ENCODE measurements at places on chromosomes 1 and 21. TPM values are rescaled to one million over a fixed set of nuclear protein-coding genes. Genes with fewer than 3 reads are reported as not detected.

DNA sequence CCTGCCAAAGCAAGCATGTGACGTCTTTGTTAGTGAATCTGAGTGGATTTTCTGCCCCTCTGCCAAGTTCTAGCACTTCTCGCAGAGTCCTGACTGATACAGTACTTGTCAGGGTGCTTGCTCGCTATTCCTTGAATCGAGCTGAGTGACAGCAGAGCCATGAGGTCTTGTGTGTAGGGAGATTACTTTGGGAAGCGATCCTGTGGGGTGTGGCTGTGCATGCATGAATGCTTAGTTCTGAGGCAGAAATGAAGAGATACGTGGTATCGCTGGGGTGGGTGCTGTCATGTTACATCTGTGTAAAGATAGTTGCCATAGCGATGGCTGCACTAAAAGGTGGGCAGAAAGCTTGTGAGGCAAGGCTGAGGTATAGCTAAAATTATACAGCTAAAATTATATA is 19.3 kb upstream of the DNAJC28 start:
- H3K36me3 ChIP-seq, result no peaks in the 10 kb centered on the region
- no peak overlapping the region for H3K4me3 ChIP-seq
- no peak for DNase-seq
- no peaks in the 10 kb centered on the region for H3K27me3 ChIP-seq
- no peaks in the 10 kb centered on the region for H3K4me1 ChIP-seq

GRCh38 chr1:47962750-47963492 is 34.3 kb downstream of the TRABD2B start:
- H3K27me3 ChIP-seq, result no peaks in the 10 kb centered on the region
- no peak overlapping the region for H3K4me3 ChIP-seq
- no peak for DNase-seq
- H3K4me1 ChIP-seq, result peaks cover 17% of the 10 kb centered on the region
- no peak overlapping the region for H3K27ac ChIP-seq

DNA sequence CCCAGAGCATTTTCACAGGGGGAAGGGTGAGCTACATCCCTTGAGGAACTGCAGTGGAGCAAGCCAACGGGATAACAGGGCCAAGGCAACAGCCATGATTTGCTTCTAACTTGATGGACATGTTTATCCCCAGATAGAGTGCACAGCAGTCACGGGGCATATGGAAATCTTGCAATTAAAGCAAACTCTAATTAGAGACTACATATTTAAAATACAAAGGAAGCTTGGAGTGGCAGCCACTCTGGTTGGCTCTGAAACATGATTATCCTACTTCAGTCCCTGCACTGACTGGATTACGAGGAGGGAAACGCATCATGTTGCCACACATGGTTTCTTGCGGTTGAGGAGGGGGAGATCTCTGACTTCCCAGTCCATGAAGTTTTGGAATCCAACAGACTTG is 60.8 kb downstream of the BEND5 start:
- no peaks in the 10 kb centered on the region for H3K27me3 ChIP-seq
- no peaks in the 10 kb centered on the region for H3K36me3 ChIP-seq
- H3K4me3 ChIP-seq, result no peak overlapping the region
- no peaks in the 10 kb centered on the region for H3K4me1 ChIP-seq
- DNase-seq, result no peak

- H3K27me3 ChIP-seq, result no peaks in the 10 kb centered on the region
- no peak overlapping the region for H3K4me3 ChIP-seq
- DNase-seq, result no peak
- peaks cover 91% of the 10 kb centered on the region for H3K36me3 ChIP-seq
- H3K27ac ChIP-seq, result no peak overlapping the region
These were observed 14.7 kb downstream of the MDM4 start for GRCh38 chr1:204530932-204531331.

DNA sequence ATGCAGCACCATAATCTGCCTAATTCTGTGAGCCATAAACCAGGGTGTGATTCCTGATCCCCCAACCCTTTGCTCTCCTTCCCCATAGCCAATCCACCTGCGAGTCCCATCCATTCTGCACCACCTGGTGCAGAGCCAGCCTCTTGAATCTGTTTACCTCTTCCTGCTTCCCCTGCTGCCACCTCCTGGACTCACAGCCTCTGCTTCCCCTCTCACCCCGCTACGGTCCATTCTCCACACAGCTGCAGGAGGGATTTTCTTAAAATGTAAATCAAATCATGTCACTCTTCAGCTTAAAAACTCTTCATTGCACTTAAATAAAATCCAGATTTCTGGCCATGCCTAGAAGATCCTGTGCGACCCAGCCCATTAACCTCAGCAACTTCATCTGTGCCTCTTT is 186.7 kb downstream of the FOXD2 start:
- no peak for DNase-seq
- no peaks in the 10 kb centered on the region for H3K4me1 ChIP-seq
- H3K4me3 ChIP-seq, result no peak overlapping the region
- no peak overlapping the region for H3K27ac ChIP-seq
- no peaks in the 10 kb centered on the region for H3K36me3 ChIP-seq

DNA sequence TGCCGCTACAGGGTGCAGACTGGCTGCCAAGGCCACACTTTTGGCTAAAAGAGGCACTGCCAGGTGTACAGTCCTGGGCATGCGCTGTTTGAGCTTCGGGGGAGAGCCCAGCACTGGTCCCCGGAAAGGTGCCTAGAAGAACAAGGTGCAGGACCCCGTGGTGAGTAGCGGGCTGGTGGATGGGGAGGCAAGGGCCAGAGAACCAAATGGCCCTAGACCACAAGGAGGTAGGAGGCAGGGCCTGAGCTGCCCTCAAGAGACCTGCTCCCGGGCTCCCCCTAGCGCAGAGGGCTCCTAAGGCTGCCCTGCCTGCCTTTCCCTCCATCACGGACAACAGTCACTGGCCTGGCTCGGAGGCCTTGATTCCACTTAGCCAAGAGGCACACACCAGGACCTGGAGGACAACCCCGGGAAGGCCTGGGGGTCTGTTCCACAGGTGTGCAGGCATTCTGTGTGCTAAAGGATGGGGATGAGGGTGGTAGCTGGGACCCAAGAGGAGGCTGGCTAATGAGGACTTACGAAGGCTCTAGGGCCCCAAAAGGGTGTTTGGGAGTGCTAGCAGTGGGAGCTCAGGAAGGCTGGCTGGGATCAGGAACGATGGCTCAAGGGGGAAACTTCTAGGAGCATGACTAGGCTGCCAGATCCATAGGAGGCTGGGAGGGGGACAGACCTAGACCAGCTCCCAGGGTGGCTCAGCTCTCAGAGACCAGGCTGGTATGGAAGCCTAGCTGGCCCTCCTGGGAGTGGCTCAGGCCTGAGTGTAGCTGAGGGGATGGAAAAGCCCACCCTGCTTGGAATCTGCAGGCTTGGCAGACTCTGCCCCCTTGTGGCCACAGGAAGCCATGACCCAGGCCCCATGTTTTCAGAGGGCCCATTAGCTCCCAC is 742 bp downstream of the ARTN start:
- peak overlapping the region; percentile 20 for H3K4me3 ChIP-seq
- H3K27me3 ChIP-seq, result no peaks in the 10 kb centered on the region
- peak; percentile 49 for DNase-seq
- H3K36me3 ChIP-seq, result no peaks in the 10 kb centered on the region
- no peak overlapping the region for H3K27ac ChIP-seq

GRCh38 chr1:178536844-178537371 is 24.0 kb downstream of the TEX35 start:
- H3K36me3 ChIP-seq, result no peaks in the 10 kb centered on the region
- DNase-seq, result peak; percentile 89
- H3K27ac ChIP-seq, result peak overlapping the region; percentile 73
- H3K4me3 ChIP-seq, result no peak overlapping the region
- H3K4me1 ChIP-seq, result peaks cover 25% of the 10 kb centered on the region

- DNase-seq, result no peak
- no peaks in the 10 kb centered on the region for H3K27me3 ChIP-seq
- no peak overlapping the region for H3K4me3 ChIP-seq
- H3K36me3 ChIP-seq, result no peaks in the 10 kb centered on the region
- H3K4me1 ChIP-seq, result no peaks in the 10 kb centered on the region
These were observed 112.7 kb downstream of the FGGY start for GRCh38 chr1:59409549-59409948.

The DIO1 gene
- not detected for total RNA-seq

- no peaks in the 10 kb centered on the region for H3K4me1 ChIP-seq
- H3K36me3 ChIP-seq, result no peaks in the 10 kb centered on the region
- no peaks in the 10 kb centered on the region for H3K27me3 ChIP-seq
- no peak for DNase-seq
These were observed 653.3 kb upstream of the RGS18 start for GRCh38 chr1:191504999-191505398.

GRCh38 chr21:38929142-38929541 is 123.4 kb downstream of the ETS2 start:
- no peak overlapping the region for H3K4me3 ChIP-seq
- H3K4me1 ChIP-seq, result no peaks in the 10 kb centered on the region
- H3K36me3 ChIP-seq, result no peaks in the 10 kb centered on the region
- H3K27me3 ChIP-seq, result no peaks in the 10 kb centered on the region

The RALGPS2 gene
- total RNA-seq, result 102 TPM

The GJA8 gene
- total RNA-seq, result not detected

GRCh38 chr1:192826791-192827546 is 18.1 kb downstream of the RGS2 start:
- no peaks in the 10 kb centered on the region for H3K36me3 ChIP-seq
- no peaks in the 10 kb centered on the region for H3K27me3 ChIP-seq
- no peak for DNase-seq
- H3K27ac ChIP-seq, result no peak overlapping the region

The AMIGO1 gene
- 2.5 TPM for total RNA-seq

- no peak overlapping the region for H3K4me3 ChIP-seq
- H3K27me3 ChIP-seq, result no peaks in the 10 kb centered on the region
- peak overlapping the region; percentile 72 for H3K27ac ChIP-seq
- H3K4me1 ChIP-seq, result peaks cover 8% of the 10 kb centered on the region
- H3K36me3 ChIP-seq, result no peaks in the 10 kb centered on the region
These were observed 16.7 kb downstream of the CSF1 start for GRCh38 chr1:109927356-109927755.

The LRRC38 gene
- total RNA-seq, result not detected

DNA sequence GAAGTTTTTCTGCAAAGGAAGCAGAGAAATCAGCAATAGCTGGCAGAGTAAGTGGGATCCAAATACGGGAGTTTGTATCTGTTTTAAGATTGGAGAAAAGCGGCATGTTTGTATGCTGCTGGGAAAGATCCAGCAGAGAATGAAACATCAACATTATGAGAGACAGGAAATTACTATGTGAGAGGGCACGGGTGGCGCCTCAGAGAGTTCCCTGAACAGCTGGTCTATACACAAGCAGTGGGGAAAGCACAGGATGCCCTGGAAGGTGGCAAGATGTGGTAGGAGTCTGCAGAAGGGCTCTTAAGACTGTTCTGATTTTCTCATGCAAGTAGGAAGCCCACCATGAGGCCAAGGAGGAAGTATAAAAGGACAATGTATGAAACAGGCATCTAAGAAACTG is 130.4 kb downstream of the RERE start:
- H3K36me3 ChIP-seq, result no peaks in the 10 kb centered on the region
- no peak overlapping the region for H3K27ac ChIP-seq
- no peak overlapping the region for H3K4me3 ChIP-seq

The PAQR7 gene
- 12.1 TPM for total RNA-seq

GRCh38 chr1:146012703-146013558 is 8.6 kb downstream of the HJV start:
- H3K4me3 ChIP-seq, result no peak overlapping the region
- H3K27ac ChIP-seq, result no peak overlapping the region
- DNase-seq, result peak; percentile 54
- no peaks in the 10 kb centered on the region for H3K27me3 ChIP-seq

The TAS1R1 gene
- total RNA-seq, result not detected

DNA sequence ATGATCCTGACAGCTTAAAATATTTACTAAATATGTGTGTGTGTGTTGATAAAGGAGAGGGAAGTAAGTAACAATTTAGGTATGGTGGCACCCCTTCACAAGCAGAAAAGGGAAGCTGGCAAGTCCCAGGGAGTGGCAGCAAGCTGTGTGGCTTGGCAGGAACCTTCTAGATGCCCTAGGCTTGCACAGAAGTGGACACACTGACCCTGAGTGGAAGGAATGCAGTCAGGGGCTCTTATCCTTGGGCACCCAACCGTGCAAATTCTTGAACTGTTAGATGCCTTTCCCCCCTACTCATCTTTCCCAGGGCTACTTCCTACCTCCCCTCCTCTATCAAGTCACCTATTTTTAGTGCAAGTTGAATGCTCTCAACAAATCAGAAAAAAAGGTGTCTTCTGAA is 18.9 kb downstream of the ACP6 start:
- no peak for DNase-seq
- H3K36me3 ChIP-seq, result no peaks in the 10 kb centered on the region
- H3K4me1 ChIP-seq, result no peaks in the 10 kb centered on the region
- H3K27me3 ChIP-seq, result no peaks in the 10 kb centered on the region

- H3K27ac ChIP-seq, result peak overlapping the region; percentile 82
- no peak overlapping the region for H3K4me3 ChIP-seq
- no peaks in the 10 kb centered on the region for H3K36me3 ChIP-seq
- H3K4me1 ChIP-seq, result peaks cover 66% of the 10 kb centered on the region
These were observed 5.4 kb downstream of the NUAK2 start for GRCh38 chr1:205316161-205316566.

DNA sequence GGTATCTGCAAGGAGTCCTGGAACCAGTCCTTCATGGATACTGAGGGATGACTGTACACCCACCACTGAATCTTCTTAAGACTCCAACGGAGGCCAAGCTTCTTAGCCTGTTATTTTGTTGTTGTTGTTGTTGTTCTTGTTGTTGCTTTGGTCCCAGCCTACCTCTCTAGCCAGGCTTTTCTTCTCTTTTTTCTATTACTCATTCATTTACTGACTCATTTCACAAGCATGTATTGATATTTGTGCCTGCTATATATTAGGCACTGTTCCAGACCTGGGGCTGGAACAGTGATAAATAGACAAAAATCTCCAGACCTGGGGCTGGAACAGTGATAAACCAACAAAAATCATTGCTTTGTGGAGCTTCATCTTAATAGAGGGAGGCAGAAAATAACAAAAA is 20.4 kb downstream of the CENPF start:
- H3K27ac ChIP-seq, result no peak overlapping the region
- H3K4me1 ChIP-seq, result no peaks in the 10 kb centered on the region
- H3K4me3 ChIP-seq, result no peak overlapping the region
- H3K27me3 ChIP-seq, result no peaks in the 10 kb centered on the region
- DNase-seq, result no peak

- H3K4me3 ChIP-seq, result no peak overlapping the region
- no peak overlapping the region for H3K27ac ChIP-seq
- H3K36me3 ChIP-seq, result no peaks in the 10 kb centered on the region
- no peaks in the 10 kb centered on the region for H3K27me3 ChIP-seq
These were observed 23.0 kb downstream of the MARK1 start for GRCh38 chr1:220550811-220551399.

The AMY2A gene
- not detected for total RNA-seq
